ENCODE measurements at places on chromosomes 16 and 17. TPM values are rescaled to one million over a fixed set of nuclear protein-coding genes. Genes with fewer than 3 reads are reported as not detected.

The C1QL1 gene
- total RNA-seq: 0.96 TPM

The TP53TG3F gene
- not detected for total RNA-seq

The KRTAP1-1 gene
- total RNA-seq: not detected

The OTOP3 gene
- total RNA-seq: not detected

The TOX3 gene
- not detected for total RNA-seq

The KRT33B gene
- not detected for total RNA-seq

The KCNH4 gene
- not detected for total RNA-seq

The KRTAP3-2 gene
- total RNA-seq: not detected

The GHDC gene
- 8.9 TPM for total RNA-seq

The NPIPB13 gene
- 15.3 TPM for total RNA-seq

The TMEM238L gene
- not detected for total RNA-seq

The ZPBP2 gene
- not detected for total RNA-seq

The TBC1D28 gene
- not detected for total RNA-seq

The LYZL6 gene
- not detected for total RNA-seq

The PSME3IP1 gene
- 100 TPM for total RNA-seq

The C17orf78 gene
- total RNA-seq: not detected

The HAS3 gene
- 2.8 TPM for total RNA-seq

The PLCG2 gene
- total RNA-seq: 5.2 TPM

The CCDC102A gene
- total RNA-seq: 4.1 TPM

The VWA3A gene
- total RNA-seq: 0.12 TPM

The FAM171A2 gene
- not detected for total RNA-seq

The FSCN2 gene
- total RNA-seq: not detected

The HOXB7 gene
- not detected for total RNA-seq

The SDK2 gene
- not detected for total RNA-seq

The RNF112 gene
- total RNA-seq: 0.25 TPM

The CHST5 gene
- total RNA-seq: not detected

The ABCC3 gene
- total RNA-seq: 293 TPM

The BCAR1 gene
- total RNA-seq: 68.1 TPM

The KRT33A gene
- not detected for total RNA-seq

The INCA1 gene
- total RNA-seq: 0.44 TPM

The PRSS21 gene
- total RNA-seq: 16.4 TPM

The ZMYND15 gene
- 1.3 TPM for total RNA-seq

Measured in MCF 10A (cell line).